NCI-H187 (cell line): ENCODE measurements at places on chromosomes 7 and 10.

DNA sequence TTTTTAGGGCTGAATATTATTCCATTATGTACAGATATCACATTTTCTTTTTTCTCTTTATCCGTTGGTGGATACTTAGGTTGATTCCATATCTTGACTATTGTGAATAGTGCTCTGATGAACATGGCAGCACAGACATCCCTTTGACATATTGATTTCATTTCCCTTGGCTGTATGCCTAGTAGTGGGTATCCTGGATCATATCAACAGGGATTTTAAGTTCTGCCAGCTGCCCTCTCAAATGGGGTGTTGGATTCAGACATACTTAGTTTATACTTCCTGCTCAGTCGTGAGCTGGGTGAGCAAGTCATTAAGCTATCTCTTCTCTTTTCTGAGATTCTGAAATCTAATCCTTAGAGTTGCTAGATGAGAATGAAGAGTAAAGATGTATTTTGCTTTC, 139.6 kb upstream of the SORCS3 start:
- DNase-seq = no peak

GRCh38 chr10:21534604-21535493, 817 bp downstream of the MLLT10 start:
- no peak for DNase-seq

- DNase-seq = no peak
These were observed 23.5 kb downstream of the AOC1 start for GRCh38 chr7:150875791-150876190.

GRCh38 chr10:87918254-87918859, 54.9 kb downstream of the PTEN start:
- DNase-seq = no peak

GRCh38 chr7:122268101-122268500, 36.4 kb downstream of the FEZF1 start:
- DNase-seq = no peak

DNA sequence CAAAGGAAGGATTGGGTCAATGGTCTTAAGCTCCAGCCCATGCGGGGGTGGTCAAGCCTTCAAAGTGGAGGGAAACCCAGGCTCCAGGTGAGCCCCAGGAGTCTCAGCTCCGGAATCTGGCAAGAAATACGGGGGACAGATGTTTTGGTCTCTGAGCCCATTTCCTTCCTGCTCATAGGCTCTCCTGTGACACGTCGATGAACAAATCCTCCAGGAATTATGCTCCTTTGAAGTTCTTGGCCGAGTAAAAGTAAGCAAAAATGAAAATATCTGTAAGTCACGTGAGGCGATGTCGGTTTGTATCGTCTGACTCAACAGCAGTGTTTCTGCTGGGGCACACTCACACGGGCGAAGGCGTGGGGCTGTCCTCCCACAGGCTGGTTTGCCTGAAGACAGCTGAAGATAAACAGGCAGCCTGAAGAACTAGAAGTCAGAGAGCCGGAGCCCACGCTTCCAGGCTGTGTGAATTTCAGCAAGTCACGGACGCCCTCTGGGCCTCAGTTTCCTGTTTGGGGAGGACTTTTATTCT, 52.6 kb upstream of the SMNDC1 start:
- DNase-seq = no peak

DNA sequence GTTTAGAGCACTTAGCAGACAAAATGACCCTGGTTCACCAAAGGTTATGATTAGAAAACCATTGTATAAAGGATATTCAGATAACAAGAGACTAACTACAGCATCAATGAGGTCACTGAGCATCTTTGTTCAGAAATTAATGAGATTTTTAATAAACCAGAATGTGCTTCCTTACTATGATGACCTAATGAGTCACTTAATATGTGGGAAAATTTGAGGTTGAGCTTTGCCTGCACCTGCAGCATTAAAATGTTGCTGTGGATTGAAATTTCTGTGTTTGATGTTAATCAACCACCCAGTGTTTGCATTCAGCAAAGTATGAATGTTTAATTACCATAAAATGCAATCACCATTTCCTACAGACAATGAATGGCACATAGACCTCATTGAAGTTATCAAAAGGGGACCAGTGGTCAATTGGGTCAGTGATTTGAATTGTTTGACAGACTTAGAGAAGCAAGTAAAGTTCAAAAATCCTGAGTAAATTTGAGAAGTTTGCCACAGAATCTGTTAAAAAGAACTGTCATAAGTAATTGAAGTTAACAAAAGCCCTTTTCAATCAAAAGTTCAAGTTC, 45.8 kb downstream of the EXOC6 start:
- DNase-seq = no peak

DNA sequence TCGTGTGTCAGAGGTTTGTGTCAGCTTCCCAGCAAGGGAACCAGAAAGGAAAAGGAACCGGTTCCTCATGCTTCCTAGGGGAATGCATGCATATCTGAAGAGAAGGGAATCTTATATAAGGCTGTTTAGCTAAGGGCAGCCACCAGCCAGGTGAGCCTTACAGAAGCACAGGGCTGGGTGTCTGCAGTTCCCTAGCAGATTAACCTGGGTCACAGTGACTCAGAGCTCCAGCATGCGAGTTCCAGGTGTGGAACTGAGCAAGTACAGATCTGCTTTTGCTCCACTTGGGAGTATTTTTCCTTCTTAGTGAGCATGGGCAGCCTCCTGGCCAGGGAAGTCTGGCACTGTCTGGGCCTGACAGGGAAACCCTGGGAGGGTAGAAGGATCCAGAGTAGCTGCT, 957 bp upstream of the ANKRD2 start:
- no peak for DNase-seq

GRCh38 chr10:3239066-3239919, 66.7 kb upstream of the PITRM1 start:
- no peak for DNase-seq
